ENCODE measurements at places on chromosomes 2 and 18. TPM values are rescaled to one million over a fixed set of nuclear protein-coding genes. Genes with fewer than 3 reads are reported as not detected.

GRCh38 chr2:222468346-222468745 is 44.0 kb downstream of the SGPP2 start:
- DNase-seq, result peak; percentile 77

GRCh38 chr2:191686729-191687128 is 8.8 kb downstream of the NABP1 start:
- no peak for DNase-seq

GRCh38 chr2:176641436-176641835 is 372.2 kb downstream of the MTX2 start:
- no peak for DNase-seq

Gene RAB6D
- not detected for polyA plus RNA-seq

DNA sequence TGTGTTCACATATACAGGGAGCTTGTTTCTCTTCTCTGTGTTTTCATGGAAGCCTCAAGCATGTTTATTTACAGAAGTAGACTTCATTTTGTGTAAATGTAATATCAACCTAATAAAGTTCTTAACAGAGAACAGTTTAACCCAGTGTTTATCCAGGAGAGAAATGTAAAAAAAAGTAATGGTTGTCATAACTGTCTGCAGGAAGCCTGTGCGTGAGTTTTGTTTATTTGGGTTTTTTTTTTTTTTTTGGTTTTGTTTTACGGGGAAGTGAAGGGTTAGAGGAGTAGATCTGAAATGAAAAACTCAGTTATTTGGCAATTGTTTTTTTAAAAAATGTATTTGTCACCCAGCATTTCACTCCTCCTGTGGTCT is 124.7 kb downstream of the RAPGEF4 start:
- no peak for DNase-seq

Gene DSG4
- not detected for polyA plus RNA-seq

GRCh38 chr2:42040643-42041278 is 7.1 kb upstream of the PKDCC start:
- DNase-seq, result no peak

GRCh38 chr18:23758281-23758680 is 69.0 kb downstream of the LAMA3 start:
- no peak for DNase-seq

DNA sequence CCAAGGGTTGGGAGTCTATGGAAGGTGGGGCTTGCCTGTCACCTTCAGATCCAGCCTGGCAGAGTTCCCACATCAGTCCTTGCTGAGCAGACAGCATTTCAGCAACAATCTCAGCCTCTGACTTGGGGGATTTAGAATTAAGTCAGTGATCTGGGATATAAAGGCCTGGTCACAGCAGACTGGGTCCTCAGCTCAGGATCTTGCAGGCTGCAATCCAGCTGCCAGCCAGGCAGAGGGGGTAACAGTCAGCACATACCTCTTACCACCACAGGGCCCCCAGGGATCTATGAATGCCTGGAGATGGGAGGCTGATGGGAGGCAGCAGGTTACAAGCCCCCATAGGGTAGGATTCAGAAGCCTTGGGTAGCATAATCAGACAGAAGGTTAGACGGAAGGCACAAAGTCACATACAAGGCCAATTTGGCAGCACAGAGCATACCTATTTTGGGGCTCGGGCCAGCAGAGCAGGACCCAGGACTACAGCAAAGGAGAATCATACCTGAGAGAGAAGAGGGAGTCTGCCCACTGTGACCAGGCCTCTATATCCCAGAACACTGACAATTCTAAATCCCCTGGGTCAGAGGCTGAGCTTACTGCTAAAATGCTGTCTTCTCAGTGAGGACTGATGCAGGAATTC is 163.5 kb downstream of the MTCL1 start:
- DNase-seq, result no peak

GRCh38 chr2:238883421-238883901 is 35.6 kb downstream of the TWIST2 start:
- DNase-seq, result no peak

Gene RAB31
- polyA plus RNA-seq, result 9.4 TPM

Gene ST3GAL5
- 4.3 TPM for polyA plus RNA-seq

DNA sequence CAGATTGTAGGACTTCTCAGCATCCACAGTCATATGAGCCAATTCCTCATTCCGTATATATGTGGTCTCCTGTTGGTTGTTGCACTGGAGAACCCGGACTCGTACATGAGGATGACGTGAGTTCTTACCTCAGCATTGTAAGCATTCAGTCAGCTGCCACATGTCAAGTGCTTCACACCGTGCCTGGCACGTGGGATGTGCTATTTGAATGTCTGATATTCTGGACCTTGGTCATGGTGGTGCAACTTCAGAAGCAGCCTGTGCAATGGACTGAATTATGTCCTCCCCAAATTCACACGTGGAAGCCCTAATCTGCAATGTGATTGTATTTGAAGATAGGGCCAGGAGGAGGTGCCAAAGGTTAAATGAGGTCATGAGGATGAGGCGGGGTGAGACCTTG is 32.1 kb downstream of the PTGR3 start:
- DNase-seq, result no peak

DNA sequence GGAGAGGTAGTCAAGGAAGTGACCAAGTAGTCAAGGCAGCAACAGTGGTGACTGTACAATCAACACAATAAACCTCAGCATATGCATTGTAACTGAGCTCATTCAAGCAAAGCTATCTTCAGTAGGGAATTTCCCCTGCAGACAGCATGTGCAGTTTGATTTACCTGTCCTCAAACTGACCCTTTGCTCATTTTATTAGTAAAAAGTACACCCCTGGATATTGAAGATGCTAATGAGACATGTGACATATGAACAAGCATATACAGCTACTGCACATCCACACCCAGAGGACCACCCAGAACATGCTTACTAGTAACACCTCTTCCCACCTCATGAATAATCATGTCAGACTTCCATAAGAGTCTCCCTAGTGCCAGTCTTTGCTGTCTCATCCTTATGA is 15.4 kb downstream of the C2orf81 start:
- DNase-seq, result no peak

- DNase-seq, result no peak
Observed at GRCh38 chr2:138036522-138036921, 72.2 kb downstream of the HNMT start.

Gene CLEC4F
- polyA plus RNA-seq, result 0.04 TPM

GRCh38 chr18:55245211-55245614 is 286.0 kb upstream of the CCDC68 start:
- no peak for DNase-seq

- no peak for DNase-seq
Observed at GRCh38 chr2:16135913-16136310, 195.6 kb downstream of the MYCN start.

DNA sequence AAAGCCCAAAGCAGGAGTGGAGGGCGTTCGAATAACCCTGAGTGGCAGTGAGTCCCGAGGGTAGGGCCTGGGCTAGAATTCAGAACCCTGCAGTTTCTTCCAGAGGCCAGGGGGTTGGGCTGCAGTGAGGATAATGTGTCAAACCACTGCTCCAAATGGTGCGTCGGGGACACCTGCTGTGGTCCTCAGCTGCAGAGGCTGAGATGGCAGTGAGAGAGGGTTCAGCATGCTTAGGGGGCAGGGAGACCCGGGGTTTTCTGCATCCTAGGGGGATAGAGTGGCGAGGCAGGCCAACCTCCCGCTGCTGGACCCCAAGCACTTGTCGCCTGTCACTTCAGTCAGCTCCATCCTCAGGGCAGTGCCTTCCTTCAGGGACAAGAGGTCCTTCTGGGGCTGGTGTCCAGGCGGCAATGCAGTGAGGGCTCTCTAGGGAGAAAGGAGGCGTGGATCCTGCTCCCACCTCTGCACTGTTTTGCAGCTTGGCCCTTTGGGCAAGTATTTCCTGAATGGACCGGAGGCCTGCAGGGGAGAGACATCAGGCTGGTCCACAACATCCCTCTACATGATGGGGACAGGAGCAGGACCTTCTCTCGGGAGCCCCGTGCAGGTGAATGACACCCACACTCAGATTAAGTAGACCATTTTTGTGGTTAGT is 8.4 kb upstream of the NTSR2 start:
- no peak for DNase-seq

- peak; percentile 86 for DNase-seq
Observed at GRCh38 chr2:172427256-172427989, at the start of gene ITGA6. Gene ITGA6 (plus strand): TSS chr2:172427586.

Gene ADAM23
- polyA plus RNA-seq, result 18.6 TPM

- DNase-seq, result no peak
Observed at GRCh38 chr2:181770150-181770549, 89.8 kb upstream of the NEUROD1 start.

DNA sequence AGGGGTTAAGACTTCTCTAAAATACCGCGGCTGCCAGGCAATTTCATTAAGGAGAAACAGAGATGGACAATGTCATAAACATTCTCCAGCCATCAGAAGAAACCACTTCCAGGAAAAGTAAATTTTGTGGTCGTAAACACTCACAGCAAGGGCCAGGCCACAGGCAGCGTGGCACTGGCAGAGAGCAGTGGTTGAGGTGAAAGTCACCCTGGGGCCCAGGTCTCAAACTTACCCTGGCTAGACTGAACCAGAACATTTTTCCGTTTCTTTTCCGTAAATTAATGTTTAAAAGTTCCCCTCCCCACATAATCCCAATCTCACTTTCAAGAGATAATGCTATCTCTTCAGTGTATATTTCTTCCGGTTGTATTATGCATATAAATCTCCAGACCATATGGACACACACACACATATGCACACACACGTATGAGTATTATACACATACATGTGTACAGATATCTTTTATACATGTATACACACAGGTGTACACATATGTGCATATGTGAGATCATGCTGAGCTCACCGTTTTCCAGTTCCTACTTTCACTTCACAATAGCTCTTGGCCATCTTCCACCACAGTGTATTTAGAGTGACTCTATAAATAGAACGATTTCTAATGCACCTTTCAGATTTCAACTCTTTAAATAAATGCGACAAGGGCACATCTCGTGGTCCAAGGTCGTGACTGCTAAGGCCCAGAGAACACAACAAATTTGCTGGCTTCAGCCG is 90.1 kb downstream of the MALT1 start:
- DNase-seq, result peak; percentile 54

DNA sequence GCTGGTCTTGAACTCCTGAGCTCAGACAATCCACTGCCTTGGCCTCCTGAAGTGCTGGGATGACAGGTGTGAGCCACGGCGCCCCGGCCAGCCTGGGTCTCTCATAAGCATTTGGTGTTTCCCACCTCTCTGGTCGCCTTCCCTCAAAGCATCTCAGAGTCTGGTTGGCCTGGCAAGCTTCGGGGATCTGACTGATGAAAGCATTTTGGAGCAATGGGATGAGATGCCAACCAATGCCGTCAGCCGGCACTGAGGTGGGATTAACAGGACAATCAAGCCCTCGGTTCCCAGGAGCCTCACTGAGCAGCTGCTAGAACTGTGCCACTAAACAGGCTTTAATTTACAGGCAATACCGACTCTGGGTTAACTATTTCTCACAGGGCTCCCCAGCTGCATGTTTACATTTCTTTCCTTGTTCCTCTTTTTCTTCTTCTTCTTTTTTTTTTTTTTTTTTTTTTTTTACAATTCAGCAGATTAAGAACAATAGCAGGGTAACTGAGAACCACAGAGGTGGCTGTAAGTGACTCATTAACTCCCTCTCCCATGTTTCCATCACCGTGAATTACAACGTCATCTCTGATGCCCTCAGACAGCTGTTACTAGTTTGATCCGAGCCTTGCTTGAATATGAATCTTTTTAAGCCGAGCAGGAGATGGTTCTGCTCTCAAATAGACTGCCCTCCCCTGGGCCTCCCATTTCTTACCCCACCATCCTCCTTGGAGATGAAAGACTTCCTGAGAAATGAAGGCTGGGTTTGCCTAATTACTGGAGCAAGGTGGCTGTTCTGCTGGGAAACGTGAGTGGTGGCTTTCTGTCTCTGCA is 37.9 kb downstream of the ODC1 start:
- DNase-seq, result no peak

- DNase-seq, result no peak
Observed at GRCh38 chr2:30721241-30721640, 86.0 kb downstream of the CAPN13 start.

Gene POTEF
- polyA plus RNA-seq, result not detected

DNA sequence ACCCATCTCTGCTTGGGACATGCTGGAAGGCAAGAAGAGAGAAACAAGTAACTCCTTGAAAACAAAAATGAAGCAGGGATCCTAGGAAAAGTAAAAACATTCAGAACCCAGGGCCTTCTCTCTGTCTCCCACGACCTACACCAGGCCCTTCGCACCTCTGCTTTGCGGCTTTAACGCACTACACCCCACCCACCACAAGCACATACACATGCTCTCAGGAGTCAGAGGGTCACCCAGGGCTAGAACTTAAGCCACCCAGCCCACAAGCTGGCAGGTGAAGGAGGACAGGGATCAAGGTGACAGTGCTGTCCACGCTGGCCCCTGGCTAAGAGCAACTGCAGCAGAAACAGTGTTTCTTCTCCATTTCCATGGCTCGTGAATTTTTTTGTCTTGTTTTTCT is 72.2 kb downstream of the BCL11A start:
- DNase-seq, result no peak

GRCh38 chr2:16012626-16013358 is 72.4 kb downstream of the MYCN start:
- no peak for DNase-seq

Gene CPO
- 0.30 TPM for polyA plus RNA-seq

GRCh38 chr2:224369028-224369632 is 32.8 kb downstream of the FAM124B start:
- no peak for DNase-seq

All from heart left ventricle (tissue), 16 donors.